ENCODE measurements at places on chromosomes 1 and 21.
A peak's percentile ranks its signal among the peaks of the same experiment; 100 is the strongest.

- no peak for DNase-seq
Observed at GRCh38 chr1:183186841-183187240, 777 bp downstream of the LAMC2 start.

- no peak for DNase-seq
Observed at GRCh38 chr21:37119421-37120218, 46.6 kb downstream of the TTC3 start.

DNA sequence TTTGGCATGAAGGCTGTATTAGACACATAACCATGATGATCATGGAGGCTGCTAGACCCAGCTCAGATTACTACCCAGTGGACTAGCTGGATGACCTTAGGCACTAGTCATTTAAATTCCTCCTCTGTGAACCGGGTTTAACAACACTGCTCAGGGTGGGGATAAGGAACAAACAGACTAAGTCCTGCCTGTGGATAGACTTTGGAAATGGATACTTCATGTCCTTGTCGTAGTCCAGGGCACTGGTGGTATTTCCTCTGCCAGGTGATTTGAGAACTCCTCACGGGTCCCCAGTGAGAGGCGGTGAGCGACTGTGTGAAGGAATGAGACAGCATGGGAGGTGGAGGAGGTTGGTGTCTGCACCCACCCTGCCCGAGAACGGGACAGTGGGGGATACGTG is 72.9 kb upstream of the SELENON start:
- no peak for DNase-seq

- DNase-seq = peak; percentile 46
Observed at GRCh38 chr1:176205332-176205914, 1.7 kb downstream of the COP1 start.

DNA sequence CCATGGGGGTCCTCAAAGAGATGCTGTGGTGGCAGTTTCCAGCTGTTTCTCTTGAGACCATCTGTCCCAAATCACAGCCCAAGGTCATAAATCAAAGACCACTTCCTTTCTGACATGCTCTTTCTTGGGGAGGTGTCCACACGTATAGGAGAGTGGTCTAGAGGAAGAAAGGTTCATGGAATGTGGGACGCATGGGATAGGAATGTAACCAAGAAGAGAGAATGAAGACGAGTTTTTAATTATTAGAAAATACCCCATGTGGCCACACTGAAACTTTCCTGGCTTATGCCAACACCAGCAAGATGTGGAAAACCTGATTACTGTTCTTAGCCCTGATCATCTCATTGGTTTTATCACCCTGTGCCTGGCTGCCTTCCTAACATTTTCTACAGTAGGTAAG is 124.2 kb upstream of the IFFO2 start:
- DNase-seq = no peak
